Stimulated activated CD8-positive, alpha-beta memory T cell treated with anti-CD3 and anti-CD28 coated beads, Interleukin-2, amount 100 ng/mL, for 1 hour (primary cell): ENCODE measurements at places on chromosomes 7 and 10.

- no peak for DNase-seq
These were observed 246.9 kb upstream of the MKLN1 start for GRCh38 chr7:131080754-131081153.

DNA sequence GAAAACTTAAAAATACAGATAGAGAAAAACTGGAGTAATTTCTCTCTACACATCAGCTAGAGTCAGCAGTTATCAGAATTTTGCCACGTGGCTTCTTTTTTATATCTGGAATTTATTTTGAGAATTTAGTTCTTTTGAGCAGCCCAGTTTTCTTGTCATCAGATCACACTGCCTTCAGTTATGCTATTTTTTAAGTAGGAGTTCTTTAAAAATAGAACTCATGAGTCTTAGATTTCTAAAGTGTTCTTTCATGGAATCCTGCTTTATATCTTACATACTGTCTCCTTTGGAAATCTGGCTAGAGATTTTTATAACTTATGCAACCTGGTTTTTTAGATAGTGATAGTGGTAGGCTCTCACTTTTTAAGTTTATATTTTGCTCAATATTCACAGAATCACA is 24.2 kb downstream of the AGR2 start:
- DNase-seq, result no peak

- no peak for DNase-seq
These were observed 7.5 kb downstream of the SNX13 start for GRCh38 chr7:17932770-17933169.

- DNase-seq, result no peak
These were observed 133.7 kb upstream of the RSU1 start for GRCh38 chr10:16950656-16951601.

DNA sequence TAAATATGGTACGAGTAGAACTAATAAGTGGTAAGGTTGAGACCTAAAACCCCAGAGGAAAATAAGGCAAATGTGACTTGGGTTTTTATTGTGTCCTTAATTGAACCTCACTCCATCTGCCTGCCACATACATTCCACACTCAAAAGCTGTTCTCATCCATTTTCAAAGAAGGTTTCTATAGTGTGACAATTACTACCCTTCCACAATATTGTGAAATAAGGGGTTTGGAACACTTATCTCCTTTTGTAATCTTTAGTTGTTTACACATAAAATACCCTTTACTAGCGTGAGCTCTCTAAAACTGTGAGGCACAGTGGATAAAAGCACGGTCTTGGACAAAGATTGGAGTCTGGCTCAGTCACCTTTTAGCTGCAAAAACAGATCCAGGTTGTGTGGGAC is 166.6 kb downstream of the THSD7A start:
- no peak for DNase-seq

DNA sequence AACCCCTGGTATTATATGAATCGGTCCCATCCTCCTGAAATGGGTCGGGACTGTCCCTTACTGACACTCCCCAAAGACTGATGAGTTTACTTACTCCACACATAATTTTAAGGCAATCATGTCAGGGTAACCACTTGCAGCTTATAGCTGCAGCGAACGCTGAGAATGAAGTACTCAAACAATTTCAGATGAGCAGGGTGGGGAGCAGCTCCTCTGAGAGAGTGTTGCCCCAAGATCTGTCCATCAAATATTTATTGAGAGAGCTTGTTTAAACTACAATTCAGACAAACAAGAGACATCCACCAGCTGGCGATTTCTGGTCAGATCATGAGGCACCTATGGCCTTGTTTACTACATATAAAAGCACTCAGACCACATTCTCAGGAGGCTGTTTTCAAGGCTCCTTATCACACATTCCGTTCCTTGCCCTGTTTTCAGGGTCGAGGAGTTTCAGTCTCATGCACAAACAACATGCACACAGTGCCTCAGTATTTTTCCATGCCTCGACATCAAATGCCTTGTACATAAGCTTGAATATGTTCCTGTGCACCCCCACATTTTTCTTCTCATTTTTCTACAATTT is 80.1 kb downstream of the THSD7A start:
- DNase-seq, result no peak
